ENCODE measurements at places on chromosomes 2 and 18.

DNA sequence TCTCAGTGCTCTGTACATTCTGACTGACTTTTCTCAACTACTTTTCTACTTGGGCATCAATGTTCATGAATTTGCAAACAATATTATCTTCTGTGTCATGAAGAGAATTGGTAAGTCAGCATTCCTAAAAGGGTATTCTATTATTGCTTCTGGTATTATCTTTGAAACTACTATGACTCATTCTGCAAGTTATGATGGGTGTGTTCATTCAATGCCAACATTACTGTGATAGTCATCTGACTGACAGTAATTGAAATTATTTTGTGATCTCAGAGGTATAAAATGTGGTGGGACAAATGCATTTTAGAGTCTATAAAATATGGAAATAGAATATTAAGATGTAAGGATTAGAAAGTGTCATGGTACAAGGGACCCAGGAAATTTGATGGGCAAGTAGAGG lies 736.0 kb upstream of the CELF4 start:
- no peak for DNase-seq

DNA sequence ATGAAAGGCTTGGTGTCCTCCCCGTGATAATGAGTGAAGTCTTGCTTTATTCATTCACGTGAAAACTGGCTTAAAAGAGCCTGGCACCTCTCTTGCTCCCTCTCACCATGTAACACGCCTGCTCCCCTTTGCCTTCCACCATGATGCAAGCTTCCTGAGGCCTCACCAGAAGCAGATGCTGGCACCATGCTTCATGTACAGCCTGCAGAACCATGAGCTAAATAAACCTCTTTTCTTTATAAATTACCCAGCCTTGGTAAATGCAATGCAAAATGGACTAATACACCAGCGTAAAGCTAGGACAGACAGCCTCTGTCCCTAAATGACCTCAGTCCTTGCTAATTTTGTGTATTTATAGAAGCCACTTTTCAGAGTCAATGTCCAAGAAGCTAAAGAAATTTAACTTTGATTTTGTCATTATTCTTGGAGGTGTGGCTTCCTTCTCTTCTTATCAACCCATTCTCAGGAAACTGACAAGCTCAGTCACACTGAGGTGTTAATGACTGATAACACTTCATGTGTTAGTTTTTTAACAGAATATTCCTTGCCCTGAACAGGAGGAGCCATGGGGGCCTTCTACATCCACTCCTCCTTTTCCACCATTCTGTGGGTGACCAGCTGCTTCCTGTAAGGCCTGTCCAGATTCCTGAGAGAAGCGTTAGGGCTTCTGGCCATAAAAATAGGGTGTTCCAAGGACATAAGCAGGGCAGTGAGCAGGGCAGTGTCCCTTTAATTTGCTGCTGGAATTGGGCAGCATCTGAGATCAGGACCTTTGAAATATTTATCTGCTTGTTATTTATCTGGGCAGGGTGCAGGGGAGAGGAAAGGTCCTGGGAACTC lies 38.0 kb upstream of the EPAS1 start:
- no peak for DNase-seq

DNA sequence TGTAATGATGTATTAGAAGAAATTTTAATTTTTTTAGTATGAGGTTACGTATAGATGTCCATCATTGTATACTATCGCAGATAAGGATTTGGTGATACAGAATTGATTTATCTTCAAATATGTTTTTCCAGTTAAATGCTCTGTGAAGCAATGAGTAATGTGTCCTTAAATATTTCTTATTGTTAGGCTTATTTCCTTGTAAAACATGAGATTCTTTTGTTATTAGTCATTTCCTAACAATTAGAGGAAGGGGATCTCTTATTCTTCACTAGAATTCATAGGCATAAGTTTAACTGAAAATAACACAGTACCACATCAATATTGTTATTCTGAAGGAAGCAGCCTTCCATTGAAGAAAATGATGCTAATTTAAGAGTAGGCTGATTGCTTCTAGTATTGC lies 15.5 kb upstream of the OTX1 start:
- DNase-seq, result no peak

GRCh38 chr2:159176555-159176954 lies 109.9 kb downstream of the WDSUB1 start:
- no peak for DNase-seq

DNA sequence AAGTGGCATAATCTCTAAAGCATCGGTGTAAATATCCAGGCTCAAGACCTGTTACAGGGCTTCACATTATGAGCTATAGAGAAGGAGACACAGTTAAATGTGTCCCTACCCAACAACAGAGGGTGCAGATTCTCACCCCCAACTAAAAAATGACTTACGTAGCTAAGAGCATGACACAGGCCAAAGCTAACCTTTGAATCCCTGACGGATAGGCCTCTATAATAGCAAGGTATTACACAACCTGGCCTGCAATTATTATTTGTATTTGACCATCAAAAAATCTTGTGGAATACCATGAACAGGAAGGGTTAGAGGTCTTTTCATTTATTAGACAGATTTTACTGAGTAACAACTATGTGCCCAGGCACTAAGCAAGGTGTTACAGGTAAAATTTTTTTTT lies 45.1 kb downstream of the RNU4ATAC start:
- DNase-seq, result no peak

DNA sequence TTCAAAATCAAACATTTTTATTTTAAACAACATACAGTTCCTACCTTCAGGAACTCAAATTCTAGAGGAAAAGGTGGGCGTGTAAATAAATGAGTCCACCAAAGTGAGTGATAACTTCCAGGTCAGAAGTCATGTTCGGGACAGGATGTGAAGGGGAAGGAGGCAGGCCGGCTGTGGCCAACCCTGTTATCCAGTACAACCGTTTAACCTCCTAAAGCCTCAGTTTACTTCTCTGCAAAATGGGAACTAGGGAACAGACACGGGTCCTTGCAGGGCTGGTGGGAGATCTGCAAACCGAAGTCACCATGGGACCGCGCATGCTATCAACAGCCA lies 373 bp downstream of the EIPR1 start:
- no peak for DNase-seq

- no peak for DNase-seq
Measured at GRCh38 chr18:23612434-23613090, 26.3 kb upstream of the NPC1 start.

DNA sequence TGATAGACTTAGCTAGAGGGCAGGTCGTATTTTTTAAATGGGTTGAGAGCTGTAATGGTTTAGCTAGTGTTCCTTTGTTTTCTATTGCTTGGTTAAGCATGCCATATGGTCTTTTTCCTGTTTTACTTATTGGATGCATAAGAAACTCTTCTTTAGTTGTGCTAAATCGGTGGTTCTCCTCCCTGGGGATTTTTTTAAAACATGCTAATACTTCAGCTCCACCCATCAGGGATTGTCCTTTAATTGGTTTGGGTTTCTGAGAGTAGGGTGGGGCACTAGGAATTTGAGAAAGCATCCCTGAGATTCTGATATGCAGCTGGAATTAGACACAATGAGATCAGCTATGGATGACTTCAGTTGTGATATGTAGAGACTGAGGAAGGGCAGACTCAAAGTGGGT lies 497.2 kb downstream of the THSD7B start:
- DNase-seq, result no peak

GRCh38 chr18:32502014-32502413 lies 31.3 kb upstream of the GAREM1 start:
- DNase-seq, result no peak

DNA sequence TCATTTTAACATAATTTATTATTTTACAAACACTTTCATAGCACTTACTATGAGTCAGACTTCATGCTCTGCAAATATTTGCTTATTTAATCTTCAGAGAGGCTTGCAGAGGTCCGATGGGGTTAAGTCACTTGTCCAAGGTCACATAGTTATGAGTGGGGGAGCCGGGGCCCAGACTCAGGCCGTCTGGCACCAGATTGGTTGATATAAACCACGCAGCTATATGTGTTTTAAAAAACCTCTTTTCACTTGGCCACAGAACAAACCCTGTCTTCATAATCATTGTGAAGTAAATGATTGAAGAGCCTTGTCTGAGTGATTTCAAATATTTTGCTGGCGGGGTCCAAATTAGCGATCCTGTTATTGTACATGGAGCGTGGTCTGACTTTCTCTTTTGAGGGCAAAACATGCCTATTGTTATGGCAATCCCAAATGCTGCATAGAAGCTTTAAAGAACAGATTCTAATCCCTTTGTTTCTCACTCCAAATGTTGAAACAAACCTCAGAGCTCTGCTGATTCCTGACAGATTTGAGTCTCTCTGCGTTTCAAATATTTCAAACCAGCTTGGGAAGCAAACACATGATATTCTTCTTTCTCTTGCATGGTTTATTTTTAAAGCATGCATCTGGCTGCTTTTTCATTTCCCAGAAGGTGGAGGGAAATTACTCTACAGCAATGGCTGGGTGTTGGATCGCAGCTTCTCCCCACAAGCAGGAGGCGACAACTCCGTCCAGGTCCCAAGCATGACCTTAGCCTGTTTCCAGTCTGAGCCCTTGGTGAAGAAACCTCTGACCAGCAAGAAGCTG lies 142.4 kb downstream of the DDX1 start:
- DNase-seq, result no peak

GRCh38 chr18:5770176-5770575 lies 125.1 kb downstream of the TMEM200C start:
- DNase-seq, result no peak

GRCh38 chr18:65487569-65487968 lies 263.2 kb upstream of the CDH7 start:
- no peak for DNase-seq

- no peak for DNase-seq
Measured at GRCh38 chr18:63604791-63605567, 17.8 kb downstream of the SERPINB13 start.

GRCh38 chr2:214896274-214896673 lies 86.8 kb upstream of the BARD1 start:
- no peak for DNase-seq

- DNase-seq, result no peak
Measured at GRCh38 chr2:47193607-47194006, 38.5 kb upstream of the STPG4 start.
